CD4-positive, alpha-beta T cell treated with Interleukin-6 at 100 ng/mL for 8 hours (primary cell): ENCODE measurements at places on chromosomes 5 and 9.

DNA sequence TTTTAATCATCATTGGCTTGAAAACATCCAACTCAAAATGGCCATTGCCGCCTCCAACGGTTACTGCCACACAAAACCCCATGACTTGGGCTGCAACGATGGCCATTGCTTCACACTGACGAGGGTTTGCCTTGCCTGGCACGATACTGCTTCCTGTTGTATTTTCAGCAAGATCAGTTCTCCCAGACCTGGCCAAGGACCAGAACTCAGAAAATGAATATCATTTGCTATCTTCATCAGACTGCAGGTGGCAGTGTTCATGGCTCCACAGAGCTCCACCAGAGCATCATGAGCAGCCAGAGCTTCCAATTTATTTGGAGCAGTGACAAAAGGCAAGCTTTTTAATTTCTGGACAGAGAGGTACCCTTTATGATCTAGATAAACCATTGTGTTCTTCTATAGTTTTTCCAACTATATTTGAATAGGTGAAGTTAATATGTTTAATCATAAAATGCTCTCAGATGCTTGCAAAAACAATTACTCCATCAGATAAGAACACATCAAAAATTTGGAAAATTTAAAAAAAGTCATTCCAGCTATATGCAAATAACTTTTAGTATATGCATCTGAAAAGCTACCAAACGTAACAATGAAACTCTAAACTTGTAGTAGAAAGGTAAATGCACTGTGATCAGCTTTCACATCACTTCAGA is 10.4 kb downstream of the AMACR start:
- peak; percentile 45 for DNase-seq

DNA sequence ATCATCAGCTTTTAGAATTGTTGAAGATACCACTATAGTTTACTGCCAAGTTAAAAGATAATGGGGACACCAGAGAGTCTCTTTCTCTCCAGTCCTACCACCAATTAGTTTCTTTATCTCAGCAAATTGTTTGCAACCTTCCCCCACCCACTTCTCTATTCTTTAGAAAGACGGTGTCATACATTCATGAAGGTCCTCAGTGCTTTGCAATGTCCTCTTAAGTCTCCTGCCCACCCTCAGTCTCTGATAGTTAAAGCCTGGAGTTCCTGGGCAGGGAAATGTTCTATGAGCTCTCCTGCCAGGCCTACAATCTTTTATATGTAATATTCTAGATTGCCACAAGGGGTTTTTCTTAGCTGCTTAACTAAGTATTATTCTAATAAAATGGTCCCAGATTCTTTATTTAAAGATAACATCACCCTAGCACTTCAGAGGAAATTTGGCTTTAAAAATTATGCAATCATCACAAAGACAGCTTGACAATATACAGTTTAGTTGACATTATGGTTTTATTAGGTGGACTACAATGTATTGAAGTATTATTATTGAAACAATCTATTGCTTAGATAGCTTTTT is 509.2 kb downstream of the CSNK1G3 start:
- no peak for DNase-seq

DNA sequence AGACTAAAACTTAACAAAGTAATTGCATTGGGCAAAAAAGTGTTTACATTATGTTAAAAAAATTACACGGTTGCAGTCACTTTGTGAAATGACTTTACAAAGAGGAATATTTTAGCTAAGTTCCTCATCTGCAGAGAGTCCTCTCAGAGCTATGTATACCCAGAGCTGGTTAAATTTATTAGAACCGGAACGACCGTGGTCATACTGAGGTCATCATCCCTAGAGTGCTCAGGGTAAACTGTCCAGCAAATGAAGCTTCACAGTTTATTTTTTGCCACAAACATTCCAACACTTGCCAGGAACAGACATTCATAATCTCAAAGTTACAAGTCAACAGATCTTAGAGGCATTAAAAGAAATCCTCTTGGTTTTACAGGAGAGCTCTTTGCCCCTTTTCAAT is 897 bp downstream of the ROPN1L start:
- DNase-seq = no peak

DNA sequence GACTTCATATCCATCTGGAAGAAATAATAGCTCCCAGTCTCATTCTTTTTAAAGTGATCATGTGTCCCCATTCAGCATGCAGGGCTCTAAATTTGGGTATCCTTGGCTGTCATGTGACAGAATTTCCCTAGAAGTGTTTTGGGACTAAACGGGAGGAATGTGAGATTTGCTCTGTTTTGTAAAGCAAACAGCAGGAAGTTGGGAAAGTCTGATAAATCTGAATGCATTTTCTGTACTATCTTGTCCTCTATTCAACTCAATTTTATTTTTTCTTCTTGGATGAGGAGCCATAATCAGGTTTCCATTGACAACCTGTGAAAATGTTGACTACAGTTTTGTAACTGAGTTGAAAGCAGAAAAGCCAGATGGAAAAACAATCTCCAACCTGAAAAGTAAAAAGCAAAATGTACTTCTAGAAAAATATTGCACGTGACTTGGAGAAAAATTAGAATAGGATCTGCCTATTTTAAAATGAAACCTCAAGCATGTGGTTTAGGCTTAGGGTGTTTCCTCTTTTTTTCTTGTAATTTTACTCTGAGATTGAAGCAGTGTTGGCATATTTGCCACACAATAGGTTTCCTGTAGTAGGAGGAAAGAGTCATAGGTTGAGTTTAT is 76.2 kb upstream of the IL6ST start:
- DNase-seq = peak; percentile 50

- no peak for DNase-seq
Measured at GRCh38 chr5:9801908-9802307, 171.8 kb upstream of the TAS2R1 start.

- no peak for DNase-seq
Measured at GRCh38 chr9:92439921-92440750, 15.9 kb upstream of the OMD start.
